ENCODE measurements at places on chromosomes 1 and 21. TPM values are rescaled to one million over a fixed set of nuclear protein-coding genes. Genes with fewer than 3 reads are reported as not detected.
A peak's percentile ranks its signal among the peaks of the same experiment; 100 is the strongest.

RAB25 gene
- not detected for total RNA-seq

CHI3L2 gene
- total RNA-seq = 4.0 TPM

FBXO42 gene
- total RNA-seq = 19.1 TPM

GPR25 gene
- total RNA-seq = not detected

DNA sequence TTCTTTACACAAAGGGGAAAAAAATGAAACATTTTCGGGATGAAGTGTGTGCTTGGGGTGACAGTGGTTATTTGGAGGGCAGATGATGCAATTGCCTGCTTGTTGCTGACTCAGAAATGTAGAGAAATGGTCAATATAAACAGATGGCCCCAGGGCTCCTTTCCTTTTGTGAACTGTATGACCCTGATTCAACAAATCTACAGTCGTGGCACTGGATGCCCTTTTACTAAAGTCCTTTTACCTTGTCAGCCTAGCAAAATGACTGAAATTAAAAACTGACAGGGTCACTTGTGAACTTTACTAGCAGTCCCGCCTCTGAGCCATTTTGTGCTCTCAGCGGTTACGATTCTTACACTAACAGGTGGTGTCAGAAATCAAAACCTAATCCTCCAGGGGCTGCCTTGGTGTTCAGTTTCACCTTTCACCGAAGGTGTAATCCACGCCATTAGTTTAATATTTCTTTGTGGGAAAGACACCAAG, 49.8 kb downstream of the GREM2 start:
- DNase-seq = no peak

DNA sequence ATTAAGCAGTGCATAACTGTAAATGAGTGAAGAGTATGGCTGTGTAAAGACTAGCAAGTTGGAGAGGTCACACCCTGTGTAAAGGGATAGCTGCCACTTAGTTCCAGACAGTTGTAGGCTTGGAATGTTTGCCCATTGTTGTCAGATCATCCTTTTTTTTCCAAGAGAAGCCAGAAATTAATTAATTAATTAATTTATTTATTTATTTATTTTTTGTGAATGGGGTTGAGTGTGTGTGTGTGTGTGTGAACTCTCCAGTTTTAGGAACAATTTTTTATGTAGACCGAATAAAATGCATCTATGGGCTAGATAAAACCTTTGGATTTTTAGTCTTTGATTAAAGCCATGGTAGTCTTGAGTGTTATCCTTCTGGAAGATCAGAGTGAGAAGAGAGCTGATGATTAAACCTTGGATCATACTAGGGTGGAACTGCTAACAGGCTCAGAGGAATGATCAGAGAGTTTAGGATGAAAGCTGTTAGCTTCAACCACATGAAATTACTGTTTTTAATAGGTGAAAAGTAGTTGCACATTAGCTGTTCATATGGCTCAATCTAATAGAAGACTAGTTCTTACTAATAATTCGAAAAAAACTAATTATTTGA, 58.4 kb downstream of the OSBPL9 start:
- DNase-seq = no peak

DNA sequence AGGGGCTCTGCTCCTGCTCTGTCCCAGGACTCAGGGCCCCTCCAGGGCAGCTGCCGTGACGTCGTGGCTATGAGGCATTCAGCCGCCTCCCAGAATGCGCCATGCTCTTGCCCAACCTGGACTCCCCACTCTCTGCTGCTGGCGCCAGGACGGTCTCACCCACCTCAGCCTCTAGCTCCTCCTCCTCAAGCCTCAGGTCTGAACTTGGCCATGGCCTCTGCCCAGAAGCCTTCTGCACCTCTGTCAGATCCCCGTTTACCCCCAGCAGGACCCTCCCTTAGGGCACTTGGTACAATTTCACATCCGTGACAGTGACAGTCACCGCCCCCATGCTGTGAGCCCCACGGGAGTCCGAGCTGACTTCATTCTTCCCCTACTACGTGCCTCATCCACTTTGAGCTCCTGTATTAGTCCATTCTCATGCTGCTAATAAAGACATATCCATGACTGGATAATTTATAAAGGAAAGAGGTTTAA, 4.9 kb downstream of the CSTB start:
- no peak for DNase-seq

GRCh38 chr1:90134175-90134955, 139.5 kb downstream of the ZNF326 start:
- no peak for DNase-seq

DNA sequence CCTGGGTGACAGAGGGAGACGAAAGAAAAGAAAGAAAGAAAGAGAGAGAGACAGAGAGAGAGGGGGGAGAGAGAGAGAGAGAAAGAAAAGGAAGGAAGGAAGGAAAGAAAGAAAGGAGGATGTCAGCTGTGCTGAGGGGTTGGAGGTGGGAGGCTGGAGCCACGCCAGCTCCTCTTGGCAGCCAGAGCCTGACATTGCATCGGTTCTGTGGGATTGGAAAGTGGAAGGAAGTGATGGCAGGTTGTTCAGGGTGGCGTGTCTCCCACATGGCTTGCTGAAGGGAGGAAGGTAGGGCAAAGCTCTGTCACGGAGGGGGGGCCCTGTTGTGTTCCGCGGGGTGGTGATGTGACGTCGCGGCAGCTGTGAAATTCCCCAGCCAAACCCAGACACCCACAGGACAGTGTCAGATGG, 30.7 kb downstream of the EIF2D start:
- peak; percentile 50 for DNase-seq

DNA sequence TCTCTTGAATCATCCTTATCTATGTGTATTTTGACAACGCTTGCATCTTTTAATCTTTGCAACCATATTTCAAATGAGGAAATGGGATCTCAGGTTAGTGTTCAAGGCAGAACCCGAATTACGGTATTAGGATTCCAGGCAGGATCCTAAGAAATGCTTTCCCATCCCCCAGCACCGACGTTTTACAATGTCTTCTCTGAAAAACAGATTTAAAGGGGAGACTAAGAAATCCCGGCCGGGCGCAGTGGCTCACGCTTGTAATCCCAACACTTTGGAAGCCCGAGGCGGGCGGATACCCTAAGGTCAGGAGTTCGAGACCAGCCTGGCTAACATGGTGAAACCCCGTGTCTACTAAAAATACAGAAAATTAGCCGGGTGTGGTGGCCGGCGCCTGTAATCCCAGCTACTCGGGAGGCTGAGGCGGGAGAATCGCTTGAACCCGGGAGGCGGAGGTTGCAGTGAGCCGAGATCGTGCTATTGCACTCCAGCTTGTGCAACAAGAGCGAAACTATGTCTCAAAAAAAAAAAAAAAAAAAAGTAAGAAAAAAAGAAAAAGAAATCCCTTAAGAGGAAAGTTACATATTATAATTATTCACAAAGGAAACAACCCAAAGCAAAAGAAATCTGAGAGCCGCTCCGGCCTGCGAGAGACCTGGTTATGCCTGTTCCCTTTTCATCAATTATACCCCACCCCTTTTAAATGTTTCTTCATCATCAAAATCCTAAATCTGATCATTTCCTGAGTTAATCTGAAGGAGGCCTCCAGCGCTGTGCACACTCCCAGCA, 801 bp upstream of the GORAB start:
- DNase-seq = no peak

- peak; percentile 26 for DNase-seq
These were observed 105.4 kb downstream of the SLC45A1 start for GRCh38 chr1:8423269-8423691.

- no peak for DNase-seq
These were observed 4.5 kb downstream of the AJAP1 start for GRCh38 chr1:4658643-4659628.

DNA sequence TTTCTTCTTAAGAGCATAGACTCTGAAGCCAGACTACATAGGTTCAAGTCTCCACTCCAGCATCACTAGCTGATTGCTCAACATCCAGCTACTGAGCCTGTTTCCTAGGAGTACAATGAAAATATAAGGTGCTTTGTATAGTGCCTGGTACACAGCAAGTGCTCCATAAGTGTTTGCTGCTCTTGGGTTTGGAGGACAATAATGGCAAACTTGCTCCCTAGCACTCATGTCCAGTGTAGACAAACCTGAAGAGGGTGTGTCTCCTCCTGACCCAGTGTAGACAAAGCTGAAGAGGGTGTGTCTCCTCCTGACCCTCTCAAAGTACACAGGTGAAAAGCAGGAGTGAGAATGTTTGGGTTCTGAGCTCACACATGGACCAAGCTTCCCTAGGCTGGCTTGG, 10.5 kb upstream of the ECE1 start:
- no peak for DNase-seq

- DNase-seq = no peak
These were observed 267.7 kb downstream of the LRRIQ3 start for GRCh38 chr1:73930293-73930692.

DNA sequence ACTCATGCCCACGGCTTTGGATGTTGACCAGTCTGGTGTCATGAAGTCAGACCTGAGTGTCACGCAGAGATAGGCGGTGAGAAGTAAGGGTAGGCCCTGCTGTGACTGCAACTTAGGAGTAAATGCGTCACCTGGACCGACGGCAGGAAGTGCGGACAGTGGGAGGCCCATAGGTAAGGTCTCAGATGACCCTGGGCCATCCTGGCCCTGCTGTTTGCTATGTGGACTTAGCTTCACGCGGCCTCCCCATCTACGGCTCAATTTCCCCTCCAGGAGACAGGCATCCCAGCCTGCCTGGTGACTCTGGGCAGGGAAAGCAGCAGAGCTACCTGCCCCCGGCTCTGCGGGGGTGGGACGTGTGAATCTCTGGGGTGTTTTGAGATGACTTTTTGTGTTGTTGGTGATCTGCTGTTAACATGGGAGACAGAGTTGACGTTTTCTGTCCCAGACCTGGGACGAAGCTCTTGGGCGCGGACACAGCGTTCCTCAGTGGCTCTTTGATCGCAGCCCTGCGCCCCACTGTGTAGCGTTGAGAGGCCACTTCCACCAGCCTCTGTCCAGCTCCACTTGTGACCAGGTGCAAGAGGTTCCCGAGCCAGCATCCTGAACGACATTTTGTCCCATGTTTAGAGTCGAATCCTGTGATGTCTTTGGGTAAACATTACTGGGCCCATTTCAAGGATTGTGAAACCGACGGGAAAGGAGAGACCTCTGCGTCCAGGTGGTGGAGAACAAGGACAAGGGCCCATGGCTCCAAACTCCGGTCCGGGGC, 39.9 kb downstream of the CRYAA start:
- DNase-seq = no peak

DNA sequence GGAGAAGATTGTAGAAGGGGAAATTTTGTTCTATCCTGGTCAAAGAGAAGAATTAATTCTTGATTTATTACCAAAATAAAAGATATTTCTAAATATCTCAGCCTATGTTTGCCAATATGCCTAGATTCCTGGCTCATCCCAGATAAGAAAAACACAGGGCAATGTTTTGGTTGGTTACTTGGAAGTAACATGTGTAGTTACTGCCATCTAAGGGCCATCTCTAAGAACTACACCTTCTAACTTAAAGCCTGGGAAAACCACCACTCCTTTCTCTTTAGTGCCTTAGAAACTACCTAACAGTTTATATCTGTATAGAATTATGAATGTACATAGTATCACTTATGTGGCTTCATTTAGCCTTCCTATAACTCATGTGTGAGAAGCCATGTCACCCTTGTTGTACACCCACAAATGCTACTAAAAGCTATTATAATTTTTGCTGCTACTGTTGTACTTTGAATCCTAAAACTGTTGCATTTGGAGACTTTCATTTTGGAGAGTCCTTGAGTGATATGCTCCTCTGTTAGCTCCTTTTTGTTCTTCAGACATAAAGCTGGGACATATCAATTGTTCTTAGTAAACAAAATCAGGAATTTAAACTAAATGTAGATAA, 4.5 kb downstream of the AIM2 start:
- no peak for DNase-seq

- no peak for DNase-seq
These were observed 171.9 kb downstream of the IGSF21 start for GRCh38 chr1:18279351-18280074.

GRCh38 chr1:227770812-227771211, 35.6 kb downstream of the SNAP47 start:
- no peak for DNase-seq

DNA sequence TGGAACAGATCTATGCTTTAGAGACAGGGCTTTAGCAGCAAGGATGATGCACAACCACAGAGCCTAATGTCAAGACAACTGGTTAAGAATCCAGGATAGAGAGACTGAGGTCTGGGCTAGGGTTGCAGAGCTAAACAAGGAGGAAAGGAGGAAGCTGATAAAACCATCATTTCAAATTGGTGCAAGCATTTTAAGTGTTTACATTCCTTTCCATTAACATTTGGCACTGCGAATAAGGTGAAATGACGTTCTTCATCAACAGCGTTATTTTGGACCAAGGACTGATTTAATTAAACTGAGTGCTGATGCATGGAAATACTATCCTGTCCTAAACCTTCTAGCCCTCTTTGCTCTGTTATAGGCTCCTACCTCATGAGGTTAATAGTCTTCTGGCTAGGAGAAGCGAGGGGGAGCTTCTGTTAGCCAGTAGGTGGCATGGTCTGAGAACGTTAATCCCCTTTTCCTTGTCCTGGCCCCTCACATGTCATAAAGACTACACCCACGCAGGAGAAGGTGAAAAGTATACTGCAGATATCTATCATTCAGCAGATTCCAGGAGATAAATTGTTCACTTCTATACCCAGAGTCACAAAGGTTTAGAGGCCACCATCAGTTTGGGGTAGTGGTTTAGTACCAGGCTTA, 7.6 kb upstream of the C1orf21 start:
- no peak for DNase-seq

DNA sequence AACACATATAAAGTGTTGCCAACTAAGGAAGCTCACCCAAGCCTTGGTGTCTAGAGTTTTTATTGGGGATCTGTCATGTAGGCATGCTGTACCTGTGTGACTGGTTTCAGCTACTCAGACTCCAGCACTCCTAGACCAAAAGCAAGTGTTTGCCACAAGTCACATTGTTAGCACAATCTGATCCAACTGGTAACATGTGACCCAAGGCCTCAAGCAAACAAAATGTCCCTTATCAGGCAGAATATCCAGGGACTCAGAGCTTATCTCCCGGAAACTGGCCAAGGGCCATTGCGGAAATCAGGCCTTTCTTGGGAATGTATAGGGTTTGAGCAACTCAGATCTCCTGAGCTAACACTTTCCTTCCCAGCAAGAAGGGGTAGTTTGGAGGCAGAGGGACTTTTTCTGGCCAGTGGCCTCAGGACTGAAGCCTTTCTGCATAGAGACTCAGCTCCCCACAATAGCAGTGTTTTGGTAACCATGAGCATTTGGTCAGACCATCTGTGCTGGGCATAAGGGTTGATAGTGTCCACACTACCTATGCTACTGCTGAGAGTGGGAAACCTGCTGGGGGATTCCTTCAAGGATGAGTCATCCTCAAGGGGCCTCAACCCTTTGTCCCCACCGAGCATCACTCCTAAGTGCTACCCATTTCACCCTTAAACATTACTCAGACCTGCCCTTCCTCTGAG, 29.6 kb downstream of the NHLH2 start:
- no peak for DNase-seq

Measured in activated T-helper 1 cell treated with anti-CD3 and anti-CD28 coated beads, Interleukin-12 subunit alpha, Interleukin-12 subunit beta, Interleukin-2, Interleukin-4 antibody, amounts not matched to agents 30 ng/mL and 10 ng/mL and 1 ng/mL, durations not matched to agents 14 hours and 24 hours and 36 hours (primary cell).